Activated CD8-positive, alpha-beta memory T cell treated with anti-CD3 and anti-CD28 coated beads, Interleukin-2, amount 10 ng/mL, durations not matched to agents 7 days and 5 days (primary cell): ENCODE measurements at places on chromosomes 7 and 10. TPM values are rescaled to one million over a fixed set of nuclear protein-coding genes. Genes with fewer than 3 reads are reported as not detected.

The SUN3 gene
- not detected for total RNA-seq

- no peak for DNase-seq
Observed at GRCh38 chr10:126169899-126170298, 218.4 kb downstream of the ADAM12 start.

The WNT2 gene
- total RNA-seq: not detected

The CNPY1 gene
- not detected for total RNA-seq

GRCh38 chr7:135206941-135207391, 4.4 kb downstream of the WDR91 start:
- DNase-seq: no peak

GRCh38 chr7:27031289-27032172, 64.3 kb downstream of the HOXA1 start:
- DNase-seq: no peak

- no peak for DNase-seq
Observed at GRCh38 chr10:118818621-118819221, 64.0 kb upstream of the CACUL1 start.

GRCh38 chr10:31171402-31172083, 139.9 kb upstream of the ZNF438 start:
- no peak for DNase-seq

DNA sequence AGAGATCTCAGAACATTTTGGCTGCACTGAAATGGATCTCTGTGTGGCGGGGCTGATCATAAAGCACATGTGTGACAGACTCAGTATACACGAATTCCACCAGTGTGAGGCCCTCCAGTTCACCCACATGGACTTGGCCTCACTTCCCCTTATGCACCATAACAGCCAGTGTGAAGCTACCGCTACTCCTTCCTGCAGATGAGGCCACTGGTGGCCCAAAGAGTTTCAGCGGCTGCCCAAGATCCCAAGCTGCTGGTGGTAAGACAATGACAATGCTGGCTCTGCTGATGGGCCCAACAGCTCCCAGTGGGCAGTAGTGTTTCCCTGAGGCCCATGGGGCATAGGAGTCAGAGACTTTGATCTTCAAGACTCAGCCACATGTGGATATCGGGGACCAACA, 21.0 kb upstream of the C10orf71 start:
- DNase-seq: no peak

The SFTPD gene
- not detected for total RNA-seq

The ODAD2 gene
- not detected for total RNA-seq

The WNT8B gene
- total RNA-seq: 0.41 TPM

The FRG2B gene
- total RNA-seq: not detected

- no peak for DNase-seq
Observed at GRCh38 chr10:43931308-43931930, 282.7 kb upstream of the ZNF32 start.

DNA sequence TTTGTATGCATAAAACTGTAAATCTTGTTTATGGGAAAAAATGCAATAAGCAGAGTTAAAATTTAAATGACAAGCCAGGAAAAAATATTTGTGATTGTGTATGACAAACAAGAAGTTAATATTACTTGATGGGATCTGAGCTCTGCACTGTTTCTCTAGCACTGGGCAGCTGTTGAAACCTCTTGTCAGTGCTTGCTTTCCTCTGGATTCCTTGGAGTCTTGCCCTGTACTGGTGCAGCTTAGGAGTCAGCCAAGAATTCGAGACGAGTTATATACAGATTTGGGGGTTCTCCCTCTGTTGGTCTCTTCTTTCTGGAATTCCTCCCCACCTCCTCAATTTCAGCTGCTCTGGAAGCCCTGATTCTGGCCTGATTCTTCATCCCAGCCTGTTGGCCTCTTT, 24.3 kb upstream of the OPN4 start:
- DNase-seq: no peak

The TAF5 gene
- 16.8 TPM for total RNA-seq

The ZNF804B gene
- not detected for total RNA-seq

The SLC26A3 gene
- total RNA-seq: not detected

The PDE1C gene
- not detected for total RNA-seq
